SJCRH30 (cell line): ENCODE measurements at places on chromosomes 12 and 14.

GRCh38 chr14:24293525-24293924, 6.1 kb downstream of the DHRS1 start:
- no peak for DNase-seq

- no peak for DNase-seq
These were observed 49.7 kb downstream of the MARK3 start for GRCh38 chr14:103434868-103435442.

GRCh38 chr14:96916751-96917150, 119.6 kb downstream of the VRK1 start:
- DNase-seq, result no peak

GRCh38 chr14:94317259-94317658, 5.9 kb downstream of the SERPINA6 start:
- DNase-seq, result no peak

DNA sequence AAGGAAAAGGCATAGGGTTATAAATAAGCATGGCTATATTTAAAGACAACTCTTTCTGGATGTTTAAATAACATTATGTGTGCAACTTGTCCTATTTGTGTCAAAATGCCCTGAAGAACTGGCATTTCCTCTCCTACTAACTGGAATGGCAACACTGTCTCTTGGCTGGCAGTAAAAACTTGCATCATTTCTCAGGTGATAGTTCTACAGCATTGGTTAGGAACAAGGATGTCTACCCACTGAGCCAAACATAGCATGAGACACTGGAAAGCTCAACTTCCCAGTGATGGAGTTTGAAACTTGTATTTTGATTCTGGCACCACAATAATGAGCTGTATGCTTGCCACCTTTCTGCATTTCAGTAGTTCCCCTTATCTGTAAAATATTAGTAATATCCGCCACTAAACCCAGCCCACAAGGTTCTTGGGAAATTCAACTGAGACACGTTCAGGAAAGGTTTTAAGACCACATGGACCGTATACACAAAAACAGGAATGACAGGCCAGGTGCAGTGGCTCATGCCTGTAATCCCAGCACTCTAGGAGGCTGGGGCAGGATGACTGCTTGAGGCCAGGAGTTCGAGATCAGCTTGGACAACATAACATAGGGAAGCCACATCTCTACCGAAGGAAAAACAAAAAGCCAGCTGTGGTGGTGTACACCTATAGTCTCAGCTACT, 5.1 kb downstream of the SLC38A2 start:
- DNase-seq, result peak; percentile 34

- DNase-seq, result peak; percentile 70
These were observed 17.9 kb upstream of the PTGR2 start for GRCh38 chr14:73833530-73834260.

- DNase-seq, result no peak
These were observed 135.3 kb downstream of the OTOGL start for GRCh38 chr12:80234667-80235066.

- no peak for DNase-seq
These were observed 1.7 kb upstream of the EIF5 start for GRCh38 chr14:103332143-103332919.

GRCh38 chr12:31959701-31960391, 631 bp downstream of the RESF1 start:
- DNase-seq, result peak; percentile 66

- DNase-seq, result peak; percentile 45
These were observed 24.1 kb downstream of the ANKRD13A start for GRCh38 chr12:110023059-110023980.

DNA sequence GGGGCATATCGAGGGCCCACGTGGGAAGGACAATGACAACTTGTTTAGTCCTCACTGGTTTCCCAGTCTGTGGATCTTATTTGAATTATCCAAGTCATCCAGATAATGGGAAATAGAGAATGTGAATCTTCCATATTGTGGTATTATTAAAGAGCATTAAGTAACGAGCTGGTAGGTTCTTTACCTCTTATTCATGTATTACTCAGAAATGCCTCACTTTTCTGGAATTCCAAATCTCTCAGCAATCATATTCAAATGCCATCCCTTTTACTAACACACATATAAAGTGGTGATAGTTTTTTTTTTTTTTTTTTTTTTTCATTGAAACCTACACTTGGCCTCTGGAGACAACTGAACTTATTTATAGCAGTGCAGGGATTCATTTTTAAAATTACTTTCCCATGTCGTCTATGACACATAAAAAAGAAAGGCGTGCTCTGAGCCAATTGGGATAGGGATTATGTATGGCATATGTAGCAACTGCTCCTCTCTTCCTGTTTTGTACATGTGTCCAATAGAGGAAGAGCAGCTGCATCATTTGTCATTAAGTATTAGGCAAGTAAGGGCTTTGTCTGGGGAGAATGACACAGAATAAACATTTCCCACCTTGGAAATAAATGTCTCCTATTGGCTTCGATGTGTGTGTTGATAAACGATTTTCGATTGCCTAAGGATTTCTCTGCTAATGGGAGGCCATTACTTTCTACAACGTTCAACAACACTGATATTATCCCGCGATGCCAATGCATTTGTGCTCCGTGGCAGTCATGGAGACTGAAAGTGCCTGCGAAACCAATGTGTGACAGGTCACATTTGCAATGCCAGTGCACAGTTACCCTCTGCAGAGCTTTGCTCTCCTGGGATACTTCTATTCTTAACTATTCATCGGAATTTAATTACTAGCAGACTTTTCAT, 78.6 kb upstream of the IFNG-AS1 start:
- peak; percentile 31 for DNase-seq

DNA sequence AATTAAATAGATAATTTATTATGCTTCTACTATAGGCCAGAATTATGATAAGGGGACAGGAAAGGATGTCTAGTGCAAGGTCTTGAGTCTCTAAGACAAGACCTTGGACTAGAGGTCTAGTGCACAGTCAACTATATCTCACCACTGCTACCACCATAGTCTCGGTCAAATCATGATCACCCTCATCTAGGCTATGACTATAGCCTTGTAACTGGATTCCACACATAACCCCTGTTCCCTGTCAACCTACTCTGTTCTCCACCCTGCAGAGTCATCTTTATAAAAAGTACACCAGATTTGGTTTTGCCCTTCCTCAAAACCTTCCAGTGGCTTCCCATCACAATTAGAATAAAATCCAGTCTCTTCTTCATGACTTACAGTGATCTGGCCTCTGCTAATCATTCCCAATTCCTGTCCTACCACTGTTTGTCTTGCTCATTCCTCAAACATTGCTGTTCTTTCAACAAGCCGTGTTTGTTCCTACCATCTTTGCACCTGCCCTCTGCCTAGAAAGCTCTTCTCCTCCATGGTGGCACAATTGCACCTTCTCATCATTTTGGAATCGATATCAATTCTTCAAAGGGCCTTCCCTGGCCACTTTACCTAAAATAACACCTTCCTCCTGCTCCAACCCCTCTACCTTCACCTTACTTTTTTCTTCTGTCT, 169.4 kb downstream of the FOXN3 start:
- DNase-seq, result no peak

GRCh38 chr14:26401179-26401968, 196.5 kb downstream of the NOVA1 start:
- no peak for DNase-seq

- no peak for DNase-seq
These were observed 244.4 kb downstream of the ZFP36L1 start for GRCh38 chr14:68548194-68549076.

- peak; percentile 82 for DNase-seq
These were observed 4.1 kb downstream of the CKB start for GRCh38 chr14:103518422-103519042.

DNA sequence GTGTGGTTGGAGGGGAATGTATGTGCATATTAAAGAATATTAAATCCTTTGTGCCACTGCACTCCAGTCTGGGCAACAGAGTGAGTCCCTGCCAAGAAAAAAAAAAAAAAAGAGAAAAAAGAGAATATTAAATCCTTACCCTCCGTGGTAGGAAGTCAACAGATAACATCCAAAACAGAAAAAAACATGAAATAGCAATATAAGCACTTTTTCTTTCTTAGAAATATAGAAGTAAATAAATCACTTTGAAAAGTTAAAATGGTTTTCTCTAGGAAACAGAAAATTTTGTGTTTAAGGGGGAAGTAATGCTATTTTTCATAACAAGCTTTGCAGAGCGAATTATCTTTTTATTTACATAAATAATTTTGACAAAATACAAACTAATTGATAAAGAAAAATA, 17.6 kb downstream of the SOS2 start:
- DNase-seq, result no peak

GRCh38 chr12:110382683-110383082, 20.8 kb downstream of the ANAPC7 start:
- DNase-seq, result no peak

- no peak for DNase-seq
These were observed 45.6 kb upstream of the BCL2L14 start for GRCh38 chr12:12024911-12025682.

DNA sequence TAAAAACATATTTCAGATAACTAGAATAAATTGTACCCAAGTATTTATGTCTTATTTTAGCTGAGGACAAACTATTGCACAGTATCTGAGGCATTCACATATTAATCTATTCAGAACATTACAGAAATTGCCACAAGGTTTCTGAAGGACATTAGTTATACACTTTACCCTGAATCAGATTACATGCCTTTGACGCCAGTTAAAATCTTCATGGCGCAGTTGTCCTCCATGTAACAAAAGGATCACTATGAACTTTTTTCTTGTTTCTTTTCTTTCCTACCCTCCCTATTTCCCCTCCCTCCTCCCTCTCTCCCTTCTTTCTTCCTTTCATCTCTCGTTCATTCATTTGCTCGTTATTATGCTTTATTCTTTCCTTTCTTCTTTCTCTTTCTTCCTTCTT, 176.6 kb upstream of the KITLG start:
- DNase-seq, result no peak

DNA sequence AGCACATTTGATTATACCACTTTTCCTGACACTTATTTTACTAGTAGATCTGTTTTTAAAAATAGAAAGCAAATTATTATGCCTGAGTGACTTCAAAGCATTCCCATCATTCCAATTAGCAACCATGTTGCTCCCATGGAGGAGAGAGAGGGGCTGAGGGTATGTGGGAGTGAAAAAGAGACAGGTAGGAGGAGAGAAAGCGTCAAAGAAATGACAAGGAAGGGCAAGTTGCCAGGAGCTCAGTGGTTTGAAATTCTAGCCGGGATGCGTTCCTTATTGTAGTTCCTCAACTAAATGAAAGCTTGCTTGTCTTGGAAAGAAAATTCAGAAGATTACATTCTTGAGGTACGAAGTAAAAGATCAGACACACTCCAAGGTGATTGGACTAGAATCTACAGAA, 92.4 kb upstream of the PKP2 start:
- no peak for DNase-seq

DNA sequence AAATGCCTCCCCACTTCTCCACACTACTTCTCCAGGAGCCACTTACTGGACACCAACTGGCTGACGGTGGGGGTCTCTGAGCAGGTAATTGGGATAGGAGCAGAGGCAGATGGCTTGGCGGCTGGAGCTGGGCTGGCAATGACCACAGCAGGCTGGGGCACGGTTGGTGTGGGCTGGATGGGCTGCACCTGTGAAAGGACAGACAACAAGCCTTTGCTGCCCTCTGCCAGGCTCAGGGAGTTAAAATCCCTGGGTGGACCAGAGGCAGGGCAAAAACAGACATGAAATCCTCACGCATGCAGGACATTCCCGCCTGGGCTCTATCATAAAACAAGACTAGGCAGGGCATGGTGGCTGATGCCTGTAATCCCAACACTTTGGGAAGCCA, 19.3 kb upstream of the TFCP2 start:
- no peak for DNase-seq
